ENCODE measurements at places on chromosomes 2 and 18.

DNA sequence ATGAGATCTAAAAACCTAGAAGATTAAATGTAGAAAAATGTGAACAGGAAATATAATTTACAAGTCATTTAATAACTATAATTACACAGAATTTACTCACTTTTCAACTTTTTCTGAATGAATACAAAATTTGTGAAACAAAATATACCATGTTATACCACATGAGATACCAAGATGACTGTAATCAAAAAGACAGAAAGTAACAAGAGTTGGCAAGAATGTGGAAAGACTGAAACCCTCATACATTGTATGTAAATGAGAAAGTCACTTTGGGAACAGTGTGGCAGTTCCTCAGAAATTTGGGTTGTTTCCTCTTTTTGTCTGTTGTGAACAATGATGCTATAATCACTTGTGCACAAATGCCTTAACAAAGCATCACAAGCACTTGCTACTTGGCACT is 145.4 kb upstream of the ZNF804A start:
- no peak for DNase-seq

- no peak for DNase-seq
Measured at GRCh38 chr18:5914951-5915350, 19.6 kb upstream of the TMEM200C start.

DNA sequence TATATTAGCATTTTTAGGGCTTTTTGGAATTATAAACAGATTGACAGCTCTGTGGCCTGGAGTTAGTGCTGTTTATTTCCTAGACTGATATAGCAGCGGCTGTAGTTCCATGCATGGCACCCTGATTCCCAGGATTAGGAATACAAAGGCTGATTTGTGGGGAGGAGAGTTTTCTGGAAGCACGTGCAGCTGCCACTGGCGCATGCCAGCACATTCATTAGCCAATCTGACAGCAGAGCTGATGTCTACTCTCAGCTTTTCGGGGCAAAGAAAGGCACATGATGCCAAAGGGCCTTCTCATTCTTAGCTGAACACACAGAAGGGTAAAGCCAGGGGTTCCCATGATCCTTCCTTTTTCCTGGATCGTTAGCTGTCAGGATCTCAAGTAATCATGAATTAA is 45.7 kb upstream of the RAPH1 start:
- no peak for DNase-seq

GRCh38 chr2:96760986-96761832 is 507 bp downstream of the CNNM4 start:
- no peak for DNase-seq

GRCh38 chr2:190335225-190335559 is 8.2 kb upstream of the INPP1 start:
- no peak for DNase-seq

DNA sequence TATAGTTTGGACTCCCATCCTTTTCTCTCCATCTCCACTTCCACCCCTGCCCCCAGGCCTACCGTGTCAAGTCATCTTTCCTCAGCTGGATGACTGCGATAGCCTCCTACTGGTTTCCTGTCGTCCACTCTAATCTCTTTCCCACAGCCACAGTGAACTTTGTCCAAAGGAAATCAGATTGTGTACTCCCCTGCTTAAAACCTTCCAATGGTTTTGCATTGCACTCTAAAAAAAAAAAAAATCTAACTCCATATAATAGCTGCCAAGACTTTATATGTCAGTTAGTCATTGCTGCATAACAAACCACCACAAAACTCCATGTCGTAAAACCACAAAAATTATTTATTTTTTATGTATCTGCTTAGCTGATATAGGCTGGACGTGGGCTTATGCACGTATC is 160.2 kb upstream of the CCDC68 start:
- DNase-seq = no peak

GRCh38 chr2:236546561-236547002 is 23.0 kb upstream of the ACKR3 start:
- DNase-seq = peak; percentile 34

Measured in CD4-positive, alpha-beta T cell treated with Interleukin-4 for 1 hour (primary cell).